Fibroblast of skin of abdomen (primary cell): ENCODE measurements at places on chromosomes 1 and 21.

- DNase-seq, result peak; percentile 70
Observed at GRCh38 chr1:10451287-10451686, 1.5 kb downstream of the CORT start.

- DNase-seq, result peak; percentile 84
Observed at GRCh38 chr1:83959824-83960498, 39.0 kb downstream of the TTLL7 start.

GRCh38 chr21:43312751-43313169 lies 114.2 kb downstream of the SIK1 start:
- no peak for DNase-seq

DNA sequence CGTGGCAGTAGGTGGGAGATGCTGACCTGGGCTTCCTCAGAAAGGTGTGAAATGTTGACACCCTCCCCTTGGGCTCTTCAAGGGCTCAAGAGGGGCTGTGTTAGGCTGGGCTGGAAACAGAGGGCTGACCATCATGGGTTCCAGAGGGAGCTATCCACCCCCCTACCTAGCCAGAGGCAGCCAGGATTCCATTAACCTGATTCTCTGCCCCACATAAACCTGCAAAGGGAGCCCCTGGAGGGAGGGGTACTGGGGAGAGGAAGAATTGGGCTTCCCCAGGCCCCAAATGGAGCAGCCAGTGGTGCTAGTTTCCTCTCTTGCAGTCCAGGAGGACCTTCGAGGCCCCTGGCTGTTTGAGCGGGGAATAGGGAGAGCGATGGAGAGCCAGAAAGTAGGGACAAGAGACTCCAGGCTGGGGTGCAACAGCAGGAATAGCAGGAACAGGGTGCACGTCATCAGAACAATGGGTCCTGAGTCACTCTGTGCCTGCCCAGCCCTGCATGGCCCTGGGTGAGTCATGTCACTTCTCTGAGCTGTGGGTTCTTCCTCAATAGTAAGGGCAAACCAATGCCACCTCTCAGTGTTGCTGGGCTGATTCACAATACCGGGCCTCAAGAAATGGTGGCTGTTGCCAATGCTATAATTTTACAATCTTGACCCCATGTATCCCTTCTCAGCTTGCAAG lies 121.2 kb downstream of the EPHB2 start:
- DNase-seq, result peak; percentile 79
